ENCODE measurements at places on chromosomes 16 and 17.

DNA sequence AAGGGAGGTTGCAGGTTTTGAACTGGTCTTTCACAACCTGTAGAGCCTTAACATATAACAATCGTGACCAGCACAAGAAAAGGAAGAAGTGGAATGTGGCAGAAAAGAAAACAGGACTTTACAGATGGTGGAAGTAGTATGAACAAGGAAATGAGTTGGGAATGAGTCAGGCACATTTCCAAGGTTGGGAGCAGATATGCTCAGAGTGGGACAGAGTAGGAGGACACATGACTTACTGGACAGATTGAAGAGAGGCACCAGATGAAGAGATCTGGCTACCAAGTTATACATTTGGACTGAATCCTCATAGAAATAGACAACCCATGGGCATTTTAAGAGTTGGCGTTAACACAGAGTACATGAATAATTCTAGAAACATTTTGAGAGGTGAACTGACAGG lies 95.3 kb downstream of the ZNF18 start:
- DNase-seq = no peak

DNA sequence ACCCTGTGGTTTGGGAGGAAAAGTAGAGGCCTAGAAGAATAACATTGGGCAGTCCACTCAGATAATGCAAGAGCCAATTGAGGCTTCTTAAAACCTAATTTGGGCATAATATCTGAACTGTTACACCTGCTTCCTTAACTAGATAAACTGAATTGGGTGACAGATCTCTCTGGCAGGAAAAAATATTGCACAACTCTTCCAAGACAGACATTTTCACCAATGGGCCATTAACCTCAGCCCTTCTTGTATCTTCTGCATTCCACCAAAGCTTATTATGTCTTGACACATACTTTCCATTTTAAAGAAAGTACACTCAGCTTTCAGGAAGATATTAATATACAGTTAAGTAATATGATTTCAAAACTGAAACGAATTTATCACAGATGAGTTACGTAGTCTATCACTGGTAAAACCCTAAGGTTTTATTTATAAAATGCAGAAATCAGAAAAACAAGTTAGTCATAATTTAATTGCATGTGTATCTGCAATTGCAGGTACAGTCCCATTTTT lies 79.9 kb upstream of the MON1B start:
- DNase-seq = no peak

- no peak for DNase-seq
These were observed 21.4 kb downstream of the CARD14 start for GRCh38 chr17:80191192-80191591.

GRCh38 chr16:55947366-55947765 lies 72.2 kb upstream of the CES5A start:
- DNase-seq = no peak

- DNase-seq = no peak
These were observed at the start of gene HS3ST6 for GRCh38 chr16:1918351-1919326. HS3ST6 (minus strand) TSS chr16:1918415; CDS start chr16:1918323, 92 bp downstream.

GRCh38 chr17:31392002-31392855 lies 754 bp downstream of the RAB11FIP4 start:
- DNase-seq = no peak

GRCh38 chr16:76748461-76749348 lies 442.3 kb upstream of the MON1B start:
- no peak for DNase-seq

GRCh38 chr17:36066365-36066985 lies 2.4 kb downstream of the CCL18 start:
- DNase-seq = no peak

DNA sequence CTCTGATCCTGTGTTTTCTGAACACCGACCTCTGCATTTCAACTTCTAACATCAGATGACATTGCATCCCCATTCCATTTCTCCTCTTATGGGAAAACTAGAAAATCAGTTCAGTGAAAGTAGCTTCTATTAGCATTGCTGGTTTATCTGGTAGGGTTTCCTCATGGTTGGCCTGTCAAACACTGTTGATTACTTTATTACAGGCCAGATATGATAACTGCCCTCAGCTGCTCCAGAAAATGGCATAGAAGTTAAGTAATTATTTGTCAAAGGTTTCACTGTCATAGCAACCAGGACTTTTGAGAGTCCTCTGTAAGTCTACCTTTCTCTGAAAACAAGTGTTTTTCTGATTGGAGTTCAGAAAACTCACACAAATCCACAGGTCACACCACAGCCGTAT lies 3.0 kb downstream of the GFOD2 start:
- no peak for DNase-seq

DNA sequence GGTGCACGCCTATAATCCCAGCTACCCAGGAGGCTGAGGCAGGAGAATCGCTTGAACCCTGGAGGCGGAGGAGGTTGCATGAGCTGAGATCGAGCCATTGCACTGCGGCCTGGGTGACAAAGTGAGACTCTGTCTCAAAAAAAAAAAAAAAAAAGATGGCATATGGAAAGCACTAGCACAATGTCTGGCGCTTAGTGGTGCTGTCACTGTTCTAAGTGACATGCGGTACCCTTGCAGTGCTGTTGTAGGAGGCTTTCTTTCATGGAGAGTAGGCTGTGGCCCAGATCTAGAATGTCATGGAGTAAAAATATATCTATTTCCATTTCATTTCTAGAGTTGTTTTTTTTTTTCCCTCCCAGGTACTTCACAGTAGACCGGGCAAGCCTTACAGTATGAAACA lies 14.6 kb upstream of the METTL9 start:
- no peak for DNase-seq

DNA sequence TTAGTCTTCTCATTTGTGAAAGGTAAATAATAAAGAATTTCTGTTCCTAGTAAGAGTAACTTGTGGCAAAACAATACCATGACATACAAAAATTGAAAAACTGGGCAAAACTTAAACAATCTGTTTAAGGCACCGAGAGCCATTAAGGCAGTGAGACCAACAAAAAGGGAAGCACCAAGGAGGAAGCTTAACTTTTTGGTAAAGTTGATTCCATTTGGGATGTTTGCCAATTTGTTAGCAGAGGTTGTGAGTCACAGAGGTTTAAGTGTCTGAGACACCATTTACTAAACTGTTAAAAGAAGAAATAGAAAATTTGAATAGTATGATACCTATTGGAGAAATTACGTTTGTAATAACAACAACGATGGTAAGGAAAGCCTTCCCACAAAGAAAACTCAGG lies 4.9 kb downstream of the SLC35G3 start:
- DNase-seq = no peak

GRCh38 chr17:58313815-58314705 lies 14.5 kb downstream of the TSPOAP1 start:
- no peak for DNase-seq

DNA sequence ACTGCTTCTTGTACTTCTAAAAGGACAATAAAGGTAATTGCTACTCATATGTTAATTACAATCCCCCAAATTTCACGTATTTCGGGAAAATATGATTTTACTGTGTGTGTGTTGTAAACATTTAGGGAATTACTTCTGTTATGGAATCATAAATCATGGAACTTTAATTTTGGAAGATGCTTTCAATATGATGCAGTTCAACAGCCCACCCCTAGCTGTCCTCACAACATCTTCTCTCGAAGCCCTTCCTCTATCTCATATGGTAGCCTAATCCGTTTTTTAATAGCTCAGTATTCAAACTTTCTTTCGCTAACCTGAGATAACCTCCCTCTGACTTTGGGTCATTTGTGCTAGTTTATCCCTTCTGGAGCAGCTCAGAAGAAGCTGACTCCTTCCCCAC lies 78.4 kb downstream of the ANKFN1 start:
- DNase-seq = no peak

- no peak for DNase-seq
These were observed 31.0 kb downstream of the DHRS7B start for GRCh38 chr17:21157586-21158370.

DNA sequence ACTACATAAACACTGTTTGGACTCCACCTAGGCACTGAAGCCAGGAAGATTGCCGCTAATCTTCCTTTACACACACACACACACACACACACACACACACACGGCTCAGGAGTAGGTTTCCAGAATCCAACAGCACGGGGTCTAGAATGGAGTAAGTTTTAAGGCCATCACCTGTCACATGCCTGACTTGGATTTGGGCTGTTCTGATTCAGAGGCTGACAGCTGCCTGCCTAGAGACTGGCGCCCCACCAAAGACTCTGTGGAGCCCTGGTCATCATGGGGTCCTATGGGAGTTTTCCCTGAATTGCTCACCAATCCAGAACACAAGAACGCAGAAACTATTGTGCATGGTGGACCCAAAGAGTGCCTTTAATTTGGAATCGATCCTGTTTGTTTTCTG lies 10.9 kb downstream of the CDRT4 start:
- DNase-seq = no peak

DNA sequence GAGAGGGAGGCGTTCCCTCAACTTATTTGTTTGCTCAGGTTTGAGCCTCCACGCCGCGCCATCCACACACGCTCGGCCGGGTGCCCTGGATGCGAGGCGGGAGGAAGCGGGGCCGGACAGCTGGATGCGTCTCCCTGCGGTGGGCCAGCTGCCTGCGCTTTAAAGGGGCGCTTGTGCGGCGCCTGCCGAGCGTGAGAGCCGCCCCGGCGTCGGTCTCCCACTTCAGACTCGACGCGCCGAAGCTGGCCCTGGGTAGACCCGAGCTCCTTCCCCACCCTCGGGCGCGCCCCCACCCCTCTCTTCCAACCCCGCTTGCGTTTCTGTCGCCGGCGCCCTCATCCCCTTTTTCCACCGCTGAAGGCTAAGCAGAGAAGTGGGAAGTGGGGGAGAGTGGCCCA lies 527 bp upstream of the CHAD start:
- no peak for DNase-seq

- DNase-seq = no peak
These were observed 110.0 kb upstream of the PSMD7 start for GRCh38 chr16:74186561-74186971.

DNA sequence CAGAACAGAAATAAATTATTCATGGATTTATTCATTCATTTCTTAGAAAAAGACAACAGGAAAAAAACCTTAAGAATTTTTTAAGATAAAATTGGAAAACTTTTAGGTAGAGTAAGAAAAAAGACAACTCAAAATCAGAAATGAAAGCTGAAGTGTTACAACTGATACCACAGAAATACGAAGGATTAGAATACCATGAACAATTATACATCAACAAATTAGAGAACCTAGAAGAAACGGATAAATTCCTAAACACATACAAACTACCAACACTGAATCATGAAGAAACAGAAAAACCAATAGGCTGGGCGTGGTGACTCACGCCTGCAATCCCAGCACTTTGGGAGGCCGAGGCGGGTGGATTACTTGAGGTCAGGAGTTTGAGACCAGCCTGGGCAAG lies 27.8 kb downstream of the CTRB2 start:
- no peak for DNase-seq

- DNase-seq = no peak
These were observed 14.2 kb upstream of the C17orf78 start for GRCh38 chr17:37361543-37361942.

- no peak for DNase-seq
These were observed 1114.2 kb upstream of the GOT2 start for GRCh38 chr16:59848296-59848695.

DNA sequence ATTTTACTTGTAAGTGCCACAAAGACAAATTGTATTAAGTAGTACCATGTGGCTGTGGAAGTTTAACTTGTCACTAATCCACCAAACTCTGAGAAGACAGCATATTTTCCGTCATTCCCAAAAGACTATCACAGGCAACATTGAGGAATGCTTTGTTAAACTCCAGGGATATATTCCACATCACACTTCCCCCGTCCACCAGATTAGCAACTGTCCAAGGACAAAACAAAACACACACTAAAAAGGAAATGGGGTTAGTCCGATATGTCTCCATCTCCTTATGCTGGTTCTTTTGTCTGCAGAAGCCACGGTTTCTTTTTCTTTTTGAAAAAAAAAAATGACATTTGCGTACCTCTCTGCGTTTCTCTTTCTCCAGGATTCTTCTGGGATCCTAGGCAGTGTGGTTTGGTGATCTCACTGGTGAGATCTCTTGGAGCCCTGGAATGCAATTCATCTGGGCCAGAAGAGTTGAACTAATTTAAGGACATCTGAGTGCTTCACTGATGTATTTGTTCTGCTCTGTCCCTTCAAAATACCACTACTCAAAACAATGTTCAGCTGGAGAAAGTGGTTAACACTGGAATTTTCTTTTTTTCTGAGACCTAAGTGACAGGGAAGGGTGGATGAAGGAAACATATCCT lies 40.6 kb downstream of the PRKCB start:
- no peak for DNase-seq

DNA sequence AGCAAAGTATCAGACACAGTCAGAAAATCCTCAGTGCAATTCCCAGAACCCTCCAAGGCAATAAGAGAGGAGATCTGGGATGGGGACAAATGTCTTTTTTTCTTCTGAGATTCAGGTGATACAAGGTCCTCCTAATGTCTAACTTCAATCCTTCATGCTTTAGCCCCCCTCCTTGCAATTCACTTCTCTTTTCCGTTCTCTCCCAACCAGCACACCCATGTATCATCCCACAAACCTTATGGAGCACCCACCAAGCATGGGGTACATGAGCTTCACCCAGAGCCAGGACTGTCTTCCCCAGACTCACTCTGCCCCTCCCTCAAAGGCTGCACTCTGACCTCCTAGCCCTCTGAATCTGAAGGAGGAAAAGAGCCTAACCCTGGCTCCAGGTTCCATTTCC lies 10.1 kb downstream of the HDAC5 start:
- DNase-seq = no peak

DNA sequence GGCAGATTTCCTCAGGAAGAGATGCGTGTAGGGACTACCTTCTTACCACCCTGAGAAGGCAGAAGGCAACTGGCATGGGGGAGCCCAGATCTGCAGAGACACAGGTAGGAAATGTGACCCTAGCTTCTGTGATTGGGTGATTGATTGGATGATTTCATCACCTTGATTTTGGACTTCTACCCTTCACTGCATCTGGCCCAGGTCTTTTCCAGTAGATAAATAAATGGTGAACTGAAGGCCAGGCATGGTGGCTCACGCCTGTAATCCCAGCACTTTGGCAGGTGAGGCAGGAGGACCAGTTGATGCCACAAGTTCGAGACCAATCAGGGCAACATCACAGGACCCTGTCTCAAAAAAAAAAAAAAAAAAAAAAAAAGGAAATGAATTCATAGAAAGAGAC lies 14.7 kb upstream of the SMURF2 start:
- DNase-seq = no peak

GRCh38 chr16:17828012-17828411 lies 357.3 kb upstream of the XYLT1 start:
- DNase-seq = no peak

DNA sequence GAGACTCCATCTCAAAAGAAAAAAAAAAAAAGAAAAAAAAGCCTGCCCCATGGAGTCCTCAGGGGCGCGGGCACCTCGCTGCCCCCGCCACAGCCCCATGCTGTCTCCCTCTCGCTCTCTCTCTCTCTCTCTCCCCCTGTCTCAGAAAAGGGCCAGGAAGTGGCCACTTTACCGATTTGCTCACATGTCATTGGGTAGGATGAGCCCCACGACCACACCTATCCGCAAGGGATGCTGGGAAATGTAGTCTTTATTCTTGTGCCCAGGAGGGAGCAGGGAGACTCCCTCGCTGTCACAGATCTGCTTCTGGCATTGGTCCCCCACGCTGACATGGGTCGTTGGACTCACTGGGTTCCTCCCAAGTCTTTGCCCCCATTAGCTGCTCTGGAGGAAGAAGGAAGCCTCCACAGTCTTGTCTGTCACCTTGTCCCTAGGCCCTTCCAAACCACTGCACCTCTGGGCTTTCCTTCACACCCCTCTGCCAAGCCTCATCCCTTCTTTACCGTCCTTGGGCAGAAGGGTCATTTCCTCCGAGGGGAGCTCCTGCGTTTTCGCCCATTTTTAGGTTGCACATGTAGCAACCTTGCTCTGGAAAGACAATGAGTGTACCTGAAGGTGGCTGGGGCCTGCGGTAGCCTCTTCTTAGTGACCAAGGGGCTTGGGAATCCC lies 6.9 kb upstream of the GJD3 start:
- DNase-seq = no peak

GRCh38 chr16:81787659-81788058 lies 8.6 kb downstream of the PLCG2 start:
- no peak for DNase-seq
